ENCODE measurements at places on chromosomes 11 and 22. TPM values are rescaled to one million over a fixed set of nuclear protein-coding genes. Genes with fewer than 3 reads are reported as not detected.

DNA sequence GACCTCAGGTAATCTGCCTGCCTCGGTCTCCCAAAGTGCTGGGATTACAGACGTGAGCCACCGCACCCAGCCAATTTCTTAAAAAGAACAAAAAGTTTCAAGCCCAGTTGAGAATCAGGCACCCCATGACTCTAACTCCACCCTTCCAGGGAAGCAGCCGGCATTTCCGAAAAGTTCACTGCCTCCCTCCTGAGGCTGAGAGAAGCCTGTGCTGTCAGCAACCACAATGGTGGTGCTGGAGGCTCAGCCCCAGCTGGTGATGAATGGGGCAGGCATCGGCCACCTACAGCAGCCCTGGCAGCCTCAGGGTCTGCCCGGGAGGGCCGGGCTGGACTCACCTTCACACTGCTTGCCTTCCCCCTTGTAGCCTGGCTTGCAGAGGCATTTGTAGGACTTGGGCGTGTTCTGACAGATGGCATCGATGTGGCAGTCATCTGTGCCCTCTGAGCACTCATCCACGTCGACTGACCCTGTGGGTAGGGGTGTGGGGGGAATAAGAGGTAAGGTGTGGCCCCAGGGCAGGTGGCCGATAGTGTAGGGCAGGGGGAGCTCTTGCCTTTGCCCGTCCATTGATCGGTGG lies 4.3 kb downstream of the SCUBE1 start:
- no peak for DNase-seq

GRCh38 chr11:85759915-85760314 lies 51.0 kb downstream of the SYTL2 start:
- no peak for DNase-seq

GRCh38 chr22:43892183-43892894 lies 526 bp upstream of the PNPLA5 start:
- no peak for DNase-seq

RRAS2 gene
- 58.7 TPM for total RNA-seq

DNA sequence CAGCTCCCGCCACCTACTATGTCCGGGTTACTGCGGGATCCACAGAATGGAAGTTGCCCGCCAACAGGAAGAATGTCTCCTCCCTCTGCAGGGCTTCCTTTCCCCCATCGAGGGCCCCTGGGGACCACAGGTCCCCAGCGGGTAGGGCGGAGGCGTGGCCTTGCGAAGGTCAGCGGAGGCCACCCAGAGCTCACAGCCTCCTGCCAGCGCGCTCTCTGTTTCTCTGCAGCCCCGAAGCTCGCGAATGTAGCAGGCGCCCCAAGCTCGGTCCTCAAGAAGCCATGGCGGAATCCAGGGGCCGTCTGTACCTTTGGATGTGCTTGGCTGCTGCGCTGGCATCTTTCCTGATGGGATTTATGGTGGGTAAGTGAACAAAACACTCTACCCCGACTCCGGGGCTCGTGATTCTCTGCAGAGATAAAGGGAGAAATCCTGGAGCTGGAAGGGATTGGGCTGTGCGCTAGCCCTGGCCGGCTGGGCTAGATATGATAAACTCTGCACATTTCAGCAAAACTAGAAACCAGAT lies at the start of gene NAALAD2:
Gene NAALAD2, plus strand, starts transcription at position 186 of the 526 bp plus-strand sequence. Its CDS starts 96 bp downstream, at position 282.
- no peak for DNase-seq

DNA sequence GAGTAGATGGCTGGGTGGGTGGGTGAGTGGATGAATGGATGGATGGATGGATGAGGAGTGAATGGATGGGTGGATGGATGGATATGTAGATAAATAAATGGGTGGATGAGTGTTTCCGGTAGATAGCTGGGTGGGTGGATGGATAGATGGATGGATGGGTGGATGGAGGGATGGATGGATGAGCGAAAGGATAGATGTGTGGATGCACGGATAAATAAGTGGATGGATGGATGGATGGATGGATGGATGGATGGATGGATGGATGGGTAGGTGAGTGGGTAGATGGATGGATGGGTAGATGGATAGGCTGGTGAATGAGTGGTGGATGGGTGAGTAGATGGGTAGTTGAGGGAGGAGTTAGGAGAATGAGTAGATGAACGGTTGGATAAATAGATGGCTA lies 349.3 kb downstream of the MN1 start:
- no peak for DNase-seq

TLCD5 gene
- total RNA-seq, result 0.13 TPM

DNA sequence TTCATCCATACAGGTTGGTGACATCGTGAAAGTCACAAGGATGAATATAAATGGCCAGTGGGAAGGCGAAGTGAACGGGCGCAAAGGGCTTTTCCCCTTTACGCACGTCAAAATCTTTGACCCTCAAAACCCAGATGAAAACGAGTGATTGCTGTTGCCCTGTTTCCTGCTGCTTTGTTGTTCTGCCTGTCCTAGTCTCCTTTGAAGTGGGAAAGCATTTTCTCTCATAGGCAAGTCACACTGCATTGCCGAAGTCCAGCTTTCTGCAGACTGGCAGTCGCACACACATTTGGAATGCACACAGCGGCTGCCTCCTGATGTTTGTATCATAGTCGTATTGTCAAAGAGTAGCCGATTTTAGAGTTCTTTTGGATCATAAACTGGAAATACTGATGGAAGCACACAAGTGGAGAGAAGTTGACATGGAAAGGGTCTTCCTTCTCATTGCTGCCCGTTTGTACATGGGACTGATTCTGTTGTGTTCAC lies 17.3 kb upstream of the AIFM3 start:
- DNase-seq, result no peak

DNA sequence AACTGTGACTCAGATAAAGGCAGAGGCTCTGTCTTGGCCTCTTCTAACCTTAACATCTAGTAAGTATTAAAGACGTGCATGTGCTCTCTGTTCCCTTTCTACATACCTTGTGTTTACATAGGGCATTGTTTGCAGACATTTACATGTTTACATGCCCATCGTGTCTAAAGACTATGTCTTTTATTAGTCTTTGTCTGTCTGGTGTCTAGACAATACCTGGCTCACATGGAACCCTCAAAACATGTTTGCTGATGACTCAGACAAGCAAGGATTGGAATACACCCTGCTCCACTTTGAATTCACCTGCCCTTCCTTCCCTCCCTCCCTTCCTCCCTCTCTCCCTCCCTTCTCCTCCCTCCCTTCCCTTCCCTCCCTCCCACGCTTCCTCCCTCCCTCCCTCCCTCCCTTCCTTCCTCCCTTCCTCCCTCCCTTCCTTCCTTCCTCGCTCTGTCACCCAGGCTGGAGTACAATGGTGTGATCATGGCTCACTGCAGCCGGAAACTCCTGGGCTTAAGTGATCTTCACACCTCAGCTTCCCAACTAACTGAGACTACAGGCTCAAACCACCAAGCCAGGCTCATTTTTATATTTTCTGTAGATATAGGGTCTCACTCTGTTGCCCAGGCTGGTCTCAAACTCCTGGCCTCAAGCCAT lies 23.7 kb upstream of the SORL1-AS1 start:
- no peak for DNase-seq

- no peak for DNase-seq
These were observed 95.2 kb downstream of the TP53I11 start for GRCh38 chr11:44855493-44855849.

UVRAG gene
- total RNA-seq, result 26.2 TPM

PGR gene
- total RNA-seq, result not detected

DNA sequence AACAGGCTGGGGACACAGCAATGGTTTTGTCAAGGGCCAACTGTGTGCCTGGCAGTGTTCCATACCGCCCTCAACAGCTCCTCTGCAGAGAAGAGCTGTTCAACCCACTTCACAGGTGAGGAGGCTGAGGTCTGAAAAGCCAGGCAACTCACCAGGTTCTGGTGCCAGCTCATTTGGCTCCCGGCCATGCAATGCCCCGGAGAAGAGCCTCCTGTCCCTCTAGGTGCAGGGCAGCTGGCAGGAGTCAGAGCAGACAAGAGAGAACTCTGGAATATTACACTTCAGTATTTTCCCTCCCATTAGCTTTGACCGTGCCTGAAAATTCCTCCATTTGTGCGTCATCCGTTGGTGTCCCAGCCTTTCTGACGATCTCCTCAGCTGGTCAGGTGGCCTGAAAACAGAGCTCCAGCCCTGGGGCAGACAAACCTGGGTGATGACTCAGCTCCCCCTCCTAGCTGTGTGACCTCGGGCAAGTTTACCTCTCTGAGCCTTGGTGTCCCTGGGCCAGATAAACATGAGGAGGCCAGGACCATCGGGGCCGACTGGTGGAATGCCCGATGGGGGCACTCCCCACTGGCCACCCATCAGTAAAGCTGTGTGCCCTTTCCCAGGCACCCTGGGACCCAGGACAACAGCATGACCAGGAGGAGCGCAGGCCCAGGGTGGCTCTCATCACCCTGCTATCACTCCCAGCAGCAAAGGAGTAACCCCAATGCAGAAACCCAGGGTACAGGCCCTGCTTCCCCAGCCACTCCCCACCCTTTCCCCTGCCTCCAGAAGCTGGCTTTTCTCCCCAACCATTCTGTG lies 9.6 kb upstream of the C1QTNF6 start:
- DNase-seq, result no peak

DNA sequence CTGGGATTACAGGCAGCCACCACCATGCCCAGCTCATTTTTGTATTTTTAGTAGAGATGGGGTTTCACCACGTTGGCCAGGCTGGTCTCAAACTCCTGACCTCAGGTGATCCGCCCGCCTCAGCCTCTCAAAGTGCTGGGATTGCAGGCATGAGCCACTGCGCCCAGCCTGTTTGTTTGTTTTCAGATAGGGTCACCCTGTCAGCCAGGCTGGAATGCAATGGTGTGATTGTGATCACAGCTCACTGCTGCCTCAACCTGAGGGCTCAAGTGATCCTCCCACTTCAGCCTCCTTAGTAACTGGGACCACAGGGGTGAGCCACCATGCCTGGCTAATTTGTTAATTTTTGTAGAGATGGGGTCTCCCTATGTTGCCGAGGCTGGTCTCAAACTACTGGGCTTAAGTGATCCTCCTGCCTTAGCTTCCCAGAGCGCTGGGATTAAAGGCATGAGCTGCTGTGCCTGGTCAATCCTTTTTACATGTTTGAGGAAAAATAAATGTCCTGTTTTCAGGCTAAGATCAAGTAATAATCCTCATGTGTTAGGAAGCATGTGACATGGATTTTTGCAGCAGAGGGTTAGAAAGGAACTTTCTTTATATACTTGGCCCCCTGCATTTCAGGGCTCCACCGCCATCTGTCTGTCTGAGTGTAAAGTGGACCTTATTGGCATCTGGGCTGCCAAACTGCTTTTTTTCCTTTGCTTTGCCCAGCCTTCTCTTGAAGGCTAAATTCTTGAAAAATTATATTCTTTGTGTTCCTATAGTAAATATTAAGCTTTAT lies 4.8 kb upstream of the SLC3A2 start:
- DNase-seq, result no peak

MS4A7 gene
- total RNA-seq, result not detected

RPS6KB2 gene
- 77.7 TPM for total RNA-seq

- DNase-seq, result no peak
These were observed 28.6 kb downstream of the GNB1L start for GRCh38 chr22:19825904-19826618.

KAT5 gene
- 125 TPM for total RNA-seq

DNA sequence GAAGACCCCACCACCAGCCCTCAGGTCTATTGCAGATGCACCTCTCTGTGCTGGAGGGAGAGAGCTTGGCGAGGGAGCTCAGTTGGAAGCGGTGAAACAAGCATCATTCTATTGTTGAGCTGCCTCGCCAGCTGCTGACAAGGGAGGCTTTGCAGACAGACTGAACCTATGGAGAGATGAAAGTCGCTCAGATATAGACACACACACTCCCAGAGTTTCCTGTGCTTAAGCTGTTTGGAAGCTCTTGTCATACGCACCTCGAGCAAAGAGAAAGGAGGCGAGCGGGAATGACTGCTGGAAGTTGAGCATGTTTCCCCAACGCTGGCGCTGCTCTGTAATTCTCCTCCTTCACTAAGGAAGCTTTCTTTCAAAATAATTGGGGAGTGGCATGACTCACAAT lies 126.1 kb downstream of the TRIM29 start:
- DNase-seq, result no peak

SMIM35 gene
- total RNA-seq, result 0.28 TPM

DNA sequence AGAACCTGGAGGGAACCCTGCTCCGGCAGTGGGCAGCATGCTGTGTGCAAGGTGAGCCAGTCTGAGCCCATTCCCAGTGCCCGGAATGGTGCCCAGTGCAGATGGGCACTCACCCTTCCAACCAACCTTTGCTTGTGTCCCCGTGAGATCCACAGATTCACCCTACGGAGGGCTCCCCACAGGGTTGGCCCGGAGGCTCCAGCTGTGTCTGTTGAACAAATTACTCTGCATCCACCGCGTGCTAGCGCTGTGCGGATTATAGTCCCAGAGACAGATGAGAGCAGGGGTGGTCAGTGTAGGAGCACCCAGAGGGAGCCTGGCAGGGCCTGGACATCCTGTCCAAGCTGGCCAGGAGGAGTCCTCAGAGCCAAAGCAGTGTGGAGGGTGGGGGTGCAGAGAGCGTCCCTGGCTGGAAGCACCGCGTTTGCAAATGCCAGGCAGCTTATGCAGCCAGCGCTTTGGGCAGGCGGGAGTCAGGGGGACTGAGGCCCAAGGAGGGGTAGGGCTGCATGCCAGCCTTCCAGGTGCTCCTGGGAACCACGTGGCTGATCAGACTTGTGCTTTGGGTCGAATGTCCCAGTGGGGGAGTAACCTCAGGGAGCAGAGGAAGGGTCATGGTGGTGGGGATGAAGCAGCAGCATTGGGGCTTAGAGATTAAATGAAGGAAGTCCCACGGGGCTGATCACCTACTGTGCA lies 80.5 kb downstream of the KCNQ1 start:
- no peak for DNase-seq

- DNase-seq, result no peak
These were observed 11.6 kb upstream of the DLAT start for GRCh38 chr11:112013497-112014164.

AMOTL1 gene
- total RNA-seq, result 0.27 TPM

DNA sequence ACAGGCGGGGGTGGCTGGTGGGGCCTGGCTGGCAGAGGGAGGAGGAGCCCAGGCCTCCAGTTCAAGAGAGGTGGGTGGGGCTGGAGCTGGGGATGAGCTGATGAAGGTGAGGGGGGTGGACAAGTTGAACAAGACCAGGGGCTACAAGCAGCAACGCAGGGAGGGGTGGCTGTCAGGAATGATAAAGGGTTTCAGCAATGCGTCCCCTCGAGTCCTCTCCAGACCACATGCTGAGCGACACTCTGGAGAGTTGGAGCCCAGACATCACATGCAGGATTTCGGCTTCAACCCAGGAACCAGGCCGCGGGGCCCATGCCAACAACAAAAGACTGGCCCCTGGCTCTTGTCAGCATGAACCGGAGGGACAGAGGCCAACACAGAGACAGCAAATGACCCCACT lies 480.3 kb downstream of the BRD1 start:
- no peak for DNase-seq

GRCh38 chr11:64285885-64286800 lies 495 bp downstream of the GPR137 start:
- no peak for DNase-seq

DNA sequence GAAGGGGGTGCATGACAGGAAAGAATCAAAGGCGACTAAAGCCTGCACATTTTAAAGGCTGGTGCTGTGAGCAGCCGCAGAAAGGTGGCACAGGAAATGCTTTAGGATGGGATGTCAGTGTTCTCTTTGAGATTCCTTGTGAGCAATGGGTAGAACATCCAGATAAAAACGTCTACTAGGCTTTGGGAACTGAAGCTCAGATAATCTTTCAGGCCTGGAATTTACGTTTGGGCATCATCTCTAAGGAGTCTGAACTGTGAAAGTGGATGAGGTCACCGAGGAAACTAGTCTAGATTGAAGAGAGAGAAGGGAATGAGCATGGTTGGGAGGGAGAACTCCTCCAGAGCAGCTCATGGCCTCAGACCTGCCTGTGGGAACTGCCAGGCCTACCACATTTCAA lies 65.7 kb downstream of the FLI1 start:
- no peak for DNase-seq

GRCh38 chr11:33687733-33688479 lies 12.7 kb downstream of the C11orf91 start:
- DNase-seq, result no peak

Data from naive thymus-derived CD4-positive, alpha-beta T cell (primary cell).